ENCODE measurements at places on chromosomes 3 and 15. TPM values are rescaled to one million over a fixed set of nuclear protein-coding genes. Genes with fewer than 3 reads are reported as not detected.

Gene DBR1
- 22.0 TPM for total RNA-seq

Gene OIP5
- 16.1 TPM for total RNA-seq

Gene ST6GAL1
- total RNA-seq = 85.9 TPM

Gene AMIGO3
- total RNA-seq = not detected

Gene PPM1L
- total RNA-seq = 2.6 TPM

Gene C3orf85
- not detected for total RNA-seq

Gene PAQR9
- total RNA-seq = not detected

Gene HOMER2
- total RNA-seq = 73.3 TPM

Gene GOLGA8G
- not detected for total RNA-seq

Gene SLC28A2
- total RNA-seq = not detected

Gene CNTN4
- total RNA-seq = not detected

Gene BFSP2
- not detected for total RNA-seq
